ENCODE measurements at places on chromosomes 4 and X.

DNA sequence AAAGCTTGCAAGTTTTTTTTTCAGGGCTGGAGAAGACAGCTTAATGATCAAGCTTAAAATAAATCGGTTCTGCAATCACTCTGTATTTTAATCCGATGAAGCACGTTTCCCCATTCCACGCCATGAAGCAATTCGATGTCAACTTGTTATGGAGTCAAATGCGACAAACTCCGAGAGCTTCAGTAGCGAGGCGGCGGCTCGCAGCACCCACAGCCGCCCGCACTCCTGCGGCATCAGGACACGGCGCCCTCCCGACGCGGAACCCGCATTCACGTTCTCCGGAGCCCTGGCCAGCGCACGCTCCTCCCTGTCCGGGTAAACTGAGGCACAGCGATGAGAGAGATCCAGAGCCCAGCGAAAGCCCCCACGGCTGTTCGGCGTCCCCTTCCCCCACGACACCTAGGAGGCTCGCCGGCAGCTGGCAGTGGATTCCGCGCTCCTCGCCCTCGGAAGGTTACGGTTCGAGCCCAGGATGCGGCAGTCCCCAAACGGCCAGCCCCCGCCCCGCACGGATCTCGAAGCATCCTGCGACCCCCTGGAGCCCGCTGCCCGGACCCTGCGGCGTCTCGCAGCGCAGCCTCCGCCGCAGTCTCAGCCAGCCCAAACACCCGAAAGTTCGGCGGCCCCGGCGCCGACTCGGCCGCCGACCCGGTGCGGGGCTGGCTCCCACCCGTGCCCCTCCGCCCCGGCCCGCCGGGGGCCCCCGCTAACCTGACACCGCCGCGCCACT, 507 bp downstream of the MFAP3L start:
- DNase-seq: no peak

GRCh38 chr4:125184116-125184515, 130.6 kb upstream of the FAT4 start:
- no peak for DNase-seq

DNA sequence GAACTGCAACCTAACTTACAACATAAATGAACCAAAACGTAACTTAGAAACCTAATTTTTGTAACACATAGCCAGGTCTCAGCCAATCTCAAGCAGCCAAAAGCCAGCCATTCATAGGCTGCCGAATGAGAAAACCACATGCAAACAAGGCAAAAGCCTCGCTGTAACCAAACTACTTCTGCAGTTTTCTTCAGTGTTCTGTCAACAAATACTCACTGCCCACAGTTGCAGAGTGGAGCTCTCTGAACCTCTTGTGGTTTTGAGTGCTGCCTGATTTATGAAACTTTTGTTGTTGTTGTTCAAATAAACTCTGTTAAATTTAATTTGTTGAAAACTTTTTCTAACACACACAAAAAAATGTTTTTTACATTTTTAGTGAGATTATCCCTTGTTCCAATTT, 251.2 kb downstream of the PAPSS1 start:
- DNase-seq: no peak

DNA sequence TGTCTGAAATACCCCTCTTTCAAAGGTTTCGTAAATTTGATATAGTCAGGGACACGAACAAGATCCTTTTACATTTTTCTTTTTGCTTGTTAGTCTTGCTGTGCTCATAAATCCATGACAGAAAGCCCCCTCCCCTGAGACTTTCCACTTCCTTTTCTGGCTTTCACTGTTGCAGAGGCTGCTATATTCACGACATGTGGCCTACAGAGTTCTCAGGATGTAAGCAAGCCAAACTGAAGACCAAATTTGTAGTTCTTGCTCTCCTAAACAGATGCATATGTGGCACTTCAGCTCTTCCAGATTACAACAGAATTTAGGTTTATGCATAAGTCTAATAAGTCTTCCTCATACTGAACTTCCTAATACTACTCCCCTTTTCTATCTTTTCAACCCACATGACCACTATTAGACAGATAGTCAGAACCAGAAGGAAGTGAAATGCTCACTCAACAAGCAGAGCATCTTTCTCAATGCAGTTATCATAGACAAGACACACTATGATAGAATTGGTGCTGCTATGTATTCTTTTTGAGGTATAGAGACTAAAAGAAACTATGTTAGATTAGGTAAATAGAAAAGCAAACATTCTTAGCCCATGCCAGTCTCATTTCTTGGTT, 15.0 kb downstream of the BTK start:
- DNase-seq: peak; percentile 67

GRCh38 chr4:188037003-188037713, 41.6 kb downstream of the ZFP42 start:
- no peak for DNase-seq

- DNase-seq: no peak
These were observed 41.6 kb downstream of the EVC start for GRCh38 chr4:5752376-5753184.

Data from B cell (primary cell).